ENCODE measurements at places on chromosomes 3 and 15.
A peak's percentile ranks its signal among the peaks of the same experiment; 100 is the strongest.

GRCh38 chr15:23687143-23687470 is at the start of gene NDN:
Gene NDN (minus strand): TSS chr15:23687305. CDS start chr15:23687217, 88 bp downstream.
- DNase-seq: no peak

DNA sequence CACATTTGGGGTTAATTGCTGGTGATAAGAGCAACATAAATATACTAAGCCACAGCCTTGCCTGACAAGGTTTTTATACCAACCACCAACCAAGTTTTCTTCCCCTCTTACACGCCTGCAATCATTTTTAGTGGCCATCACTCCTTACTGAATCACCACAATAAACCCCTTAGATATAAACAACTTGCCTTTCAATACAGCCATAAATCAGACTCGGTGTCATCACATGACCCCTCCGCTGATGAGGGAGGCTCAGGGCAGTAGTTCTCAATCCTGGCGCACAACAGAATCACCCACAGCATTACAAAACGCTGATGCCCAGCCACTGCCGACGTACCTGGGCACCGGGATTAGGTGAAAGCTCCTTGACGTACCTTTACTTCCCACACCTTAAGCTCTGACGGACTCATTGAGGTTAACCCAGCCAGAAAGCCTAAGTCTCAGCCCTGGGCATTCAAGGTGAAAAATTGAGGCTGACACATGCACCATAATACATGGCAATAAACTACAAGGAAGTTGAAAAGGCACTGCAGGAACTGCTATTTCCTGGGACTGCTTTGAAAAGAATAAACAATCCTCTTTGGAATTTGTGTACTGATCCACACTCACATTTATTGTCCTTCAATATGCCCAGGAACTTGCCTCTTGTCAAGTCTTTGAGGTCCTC is 17.1 kb downstream of the ADCY5 start:
- no peak for DNase-seq

DNA sequence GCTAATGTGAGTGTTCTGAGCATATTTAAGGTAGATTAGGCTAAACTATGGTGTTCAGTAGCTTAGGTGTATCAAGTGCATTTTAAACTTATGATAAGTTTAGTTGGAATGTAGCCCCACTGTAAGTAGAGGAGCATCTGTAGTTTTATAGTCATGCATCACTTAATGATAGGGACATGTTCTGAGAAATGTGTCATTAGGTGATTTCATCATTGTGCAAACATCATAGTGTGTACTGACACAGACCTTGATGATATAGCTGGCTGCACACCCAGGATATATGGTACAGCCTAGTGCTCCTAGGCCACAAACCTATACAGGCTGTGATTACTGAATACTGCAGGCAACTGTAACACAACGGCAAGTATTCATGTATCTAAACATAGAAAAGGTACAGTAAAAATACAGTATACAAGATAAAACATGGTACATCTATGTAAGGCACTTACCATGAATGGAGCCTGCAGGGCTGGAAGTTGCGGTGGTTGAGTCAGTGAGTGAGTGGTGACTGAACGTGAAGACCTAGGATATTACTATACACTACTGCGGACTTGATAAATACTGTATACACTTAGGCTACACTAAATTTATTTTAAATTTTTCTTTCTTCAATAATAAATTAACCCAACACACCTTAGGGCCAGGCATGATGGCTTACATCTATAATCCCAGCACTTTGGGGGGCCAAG is 17.9 kb downstream of the DNAH1 start:
- DNase-seq: no peak

GRCh38 chr3:133955892-133956291 is 60.2 kb upstream of the RAB6B start:
- DNase-seq: peak; percentile 44

DNA sequence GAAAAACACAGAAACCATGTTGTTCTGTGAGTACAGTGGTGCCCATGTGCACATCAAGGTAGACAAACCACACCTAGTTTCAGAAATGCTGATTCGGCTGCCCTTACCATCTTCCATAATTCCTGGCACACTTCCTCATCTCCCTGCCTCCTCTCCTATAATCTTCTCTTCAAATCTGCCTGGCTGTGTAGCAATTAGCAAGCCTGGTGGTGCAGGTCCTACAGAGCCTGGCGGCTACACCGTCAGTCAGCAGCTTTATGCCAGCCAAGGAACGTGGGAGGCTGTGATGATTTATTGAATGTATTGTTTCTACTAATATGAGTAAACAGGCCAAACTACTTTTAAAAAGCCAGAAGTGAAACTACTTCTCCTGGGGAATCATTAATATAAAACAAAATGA is 106.8 kb downstream of the SEMA6D start:
- DNase-seq: no peak

- DNase-seq: peak; percentile 90
Measured at GRCh38 chr3:71582036-71582611, 1.4 kb downstream of the FOXP1 start.

DNA sequence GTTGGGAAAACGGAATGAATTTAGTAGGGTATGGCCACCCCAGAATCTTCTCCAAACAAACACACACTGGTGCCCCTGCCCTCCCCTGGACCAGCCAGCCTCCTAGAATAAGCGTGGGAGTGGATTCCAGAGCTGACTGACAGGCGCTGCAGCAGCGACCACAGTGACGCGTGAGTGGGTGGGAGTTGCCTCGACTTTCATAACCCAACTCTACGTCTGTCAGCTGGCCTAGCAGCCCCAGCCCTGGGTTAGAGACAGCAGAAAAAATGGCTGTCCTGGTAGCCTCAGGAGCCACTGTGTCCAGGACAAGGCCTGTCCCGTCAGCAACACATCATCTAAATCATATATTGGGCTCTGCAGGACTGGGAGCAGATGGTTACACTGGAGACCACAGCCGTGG is 10.0 kb downstream of the PLA2G4B start:
- no peak for DNase-seq

DNA sequence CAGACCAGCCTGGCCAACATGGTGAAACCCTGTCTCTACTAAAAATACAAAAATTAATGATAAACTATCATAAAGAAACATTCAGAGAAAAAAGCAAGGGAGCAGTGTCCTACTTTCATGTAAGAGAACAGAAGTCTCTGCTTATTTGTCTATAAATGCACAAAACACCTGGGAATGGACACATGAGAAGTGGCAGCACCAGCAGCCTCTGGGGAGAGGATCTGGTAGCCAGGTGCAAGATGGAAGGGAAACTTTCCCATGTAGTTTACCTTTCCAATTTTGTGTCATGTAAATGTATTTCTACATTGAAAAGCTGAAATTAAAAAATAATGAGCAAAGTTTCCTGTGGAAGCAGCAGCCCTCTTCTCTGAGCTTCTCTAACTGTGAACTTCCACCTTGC is 18.8 kb downstream of the SCAP start:
- DNase-seq: no peak

- DNase-seq: no peak
Measured at GRCh38 chr15:44029940-44030568, 165.0 kb downstream of the FRMD5 start.

- DNase-seq: no peak
Measured at GRCh38 chr3:134858441-134859035, 63.5 kb downstream of the EPHB1 start.

DNA sequence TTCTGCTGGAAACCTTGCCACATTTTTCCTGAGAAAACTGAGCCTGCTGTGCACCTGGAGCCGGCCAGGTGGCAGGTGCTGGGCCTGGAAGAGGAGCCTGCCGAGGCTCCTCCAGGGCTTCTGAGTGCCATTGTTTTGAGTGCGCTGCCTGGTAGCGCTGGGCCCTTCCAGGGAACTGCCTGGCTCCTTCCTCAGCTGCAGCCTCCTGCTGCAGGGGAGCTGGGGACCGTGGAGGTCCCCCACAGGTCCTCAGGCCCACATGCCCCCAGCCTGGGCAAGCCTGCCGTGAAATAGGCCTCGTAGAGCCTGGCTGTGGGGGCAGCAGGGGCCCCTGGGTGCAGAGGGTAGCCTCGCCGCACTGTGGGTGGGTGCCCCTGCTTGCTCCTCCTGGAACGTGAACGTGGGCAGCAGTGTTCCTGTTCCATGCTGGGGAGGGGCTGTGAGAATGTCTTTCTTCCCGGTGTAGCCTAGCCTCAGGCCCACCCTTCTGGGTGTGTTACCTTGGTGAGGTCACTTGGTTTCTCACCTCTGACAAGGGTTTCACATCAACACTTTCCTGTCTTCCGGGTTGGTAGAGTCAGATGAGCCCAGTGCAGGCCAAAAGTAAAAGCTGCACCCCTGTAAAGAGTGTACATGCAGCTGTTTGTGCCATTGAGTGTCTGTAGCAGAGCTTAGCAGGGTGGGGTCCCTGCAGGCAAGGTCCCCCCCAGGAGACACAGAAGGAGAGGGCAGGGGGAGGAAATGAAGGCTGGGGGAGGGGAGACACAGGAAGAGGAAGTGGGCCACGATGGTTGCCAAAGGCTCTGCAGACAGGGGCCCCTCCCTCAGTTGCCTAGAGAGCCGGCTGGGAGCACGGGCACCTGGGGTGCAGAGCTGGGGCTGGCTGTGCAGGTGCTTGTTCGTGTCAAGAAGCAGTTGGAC is 34.5 kb downstream of the KLF13 start:
- peak; percentile 97 for DNase-seq

DNA sequence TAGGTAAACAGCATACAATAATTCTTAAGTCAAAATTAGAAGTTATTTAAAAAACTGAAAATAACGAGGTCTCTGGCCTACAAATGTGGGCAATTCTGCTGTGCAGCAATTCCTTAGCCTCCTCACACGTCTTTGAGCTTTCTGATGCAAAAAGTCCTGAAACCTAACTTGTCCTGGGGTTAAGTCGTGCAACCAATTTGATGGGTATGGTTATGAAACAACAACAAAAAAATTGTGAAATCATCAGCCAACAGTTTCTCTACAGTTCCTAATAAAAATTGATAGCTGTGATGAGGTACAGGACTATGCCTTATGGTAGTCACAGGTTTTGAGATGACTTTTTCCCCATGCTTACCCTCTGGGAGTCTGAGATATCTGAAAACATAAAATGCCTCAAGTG is 6.5 kb upstream of the GLB1 start:
- no peak for DNase-seq

DNA sequence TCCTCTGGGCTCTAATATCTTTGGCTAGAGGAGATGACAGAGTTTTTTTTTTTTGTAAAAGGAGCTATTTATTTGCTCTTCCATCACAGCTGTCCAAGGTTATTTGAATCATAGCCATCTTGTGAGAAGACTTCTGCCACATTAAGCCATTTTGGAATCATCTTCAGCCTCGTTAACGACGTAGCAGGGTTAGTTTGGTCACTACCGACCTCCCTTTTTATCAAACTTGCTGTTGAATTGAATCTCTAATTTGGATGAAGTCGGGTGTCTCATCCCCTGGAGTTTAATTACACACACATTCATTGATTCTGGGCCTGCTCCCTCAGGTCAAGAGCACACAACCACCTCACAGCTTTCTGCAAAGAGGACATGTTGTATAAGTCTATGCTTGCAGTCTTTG is 238.7 kb downstream of the CPNE4 start:
- no peak for DNase-seq

DNA sequence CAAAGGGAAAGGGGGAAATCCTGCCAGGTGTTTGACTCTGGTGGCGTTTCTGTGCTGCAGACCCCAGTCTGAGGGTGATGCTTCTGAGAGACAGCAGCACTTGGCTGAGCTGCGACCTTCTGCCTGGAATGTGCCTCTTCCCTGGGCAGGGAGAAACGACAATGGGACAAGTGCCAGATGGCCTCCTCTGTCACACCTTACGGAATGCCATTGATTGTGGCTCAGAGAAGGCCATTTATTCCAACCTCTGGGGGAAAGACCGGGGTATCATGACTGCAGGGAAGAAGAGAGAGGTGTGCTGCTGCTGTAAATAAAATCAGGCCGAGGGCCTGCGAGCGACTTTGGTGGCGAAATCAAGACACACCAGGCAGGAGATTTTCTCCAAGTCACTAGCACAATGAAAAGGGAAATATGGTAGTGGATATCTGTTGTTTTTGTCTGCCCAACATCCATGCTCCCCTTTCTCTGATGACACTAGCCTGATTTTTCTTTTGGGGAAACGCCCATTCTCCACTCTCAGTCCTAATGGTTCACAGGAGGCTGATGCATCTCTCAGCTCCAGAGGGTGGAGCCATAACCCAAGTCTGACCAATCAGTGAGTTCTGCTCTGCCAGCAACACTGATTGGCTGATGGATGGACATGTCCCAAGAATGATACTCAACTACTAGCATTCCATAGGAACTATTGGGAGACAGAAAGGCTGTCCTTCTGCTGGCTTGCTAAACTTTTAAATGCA is 336.1 kb downstream of the FOXP1 start:
- DNase-seq: no peak

- DNase-seq: no peak
Measured at GRCh38 chr15:51677021-51677420, 4.3 kb upstream of the SCG3 start.

- no peak for DNase-seq
Measured at GRCh38 chr3:61194892-61195538, 56.2 kb downstream of the FHIT start.
